Activated T-helper 1 cell treated with anti-CD3 and anti-CD28 coated beads, Interleukin-12 subunit alpha, Interleukin-12 subunit beta, Interleukin-2, Interleukin-4 antibody, amounts not matched to agents 30 ng/mL and 10 ng/mL and 1 ng/mL, durations not matched to agents 14 hours and 24 hours and 36 hours (primary cell): ENCODE measurements at places on chromosomes 3 and 15. TPM values are rescaled to one million over a fixed set of nuclear protein-coding genes. Genes with fewer than 3 reads are reported as not detected.

The LYZL4 gene
- total RNA-seq = not detected in 2 replicates

- no peak for DNase-seq
Measured at GRCh38 chr3:13509059-13509815, 29.1 kb downstream of the HDAC11 start.

DNA sequence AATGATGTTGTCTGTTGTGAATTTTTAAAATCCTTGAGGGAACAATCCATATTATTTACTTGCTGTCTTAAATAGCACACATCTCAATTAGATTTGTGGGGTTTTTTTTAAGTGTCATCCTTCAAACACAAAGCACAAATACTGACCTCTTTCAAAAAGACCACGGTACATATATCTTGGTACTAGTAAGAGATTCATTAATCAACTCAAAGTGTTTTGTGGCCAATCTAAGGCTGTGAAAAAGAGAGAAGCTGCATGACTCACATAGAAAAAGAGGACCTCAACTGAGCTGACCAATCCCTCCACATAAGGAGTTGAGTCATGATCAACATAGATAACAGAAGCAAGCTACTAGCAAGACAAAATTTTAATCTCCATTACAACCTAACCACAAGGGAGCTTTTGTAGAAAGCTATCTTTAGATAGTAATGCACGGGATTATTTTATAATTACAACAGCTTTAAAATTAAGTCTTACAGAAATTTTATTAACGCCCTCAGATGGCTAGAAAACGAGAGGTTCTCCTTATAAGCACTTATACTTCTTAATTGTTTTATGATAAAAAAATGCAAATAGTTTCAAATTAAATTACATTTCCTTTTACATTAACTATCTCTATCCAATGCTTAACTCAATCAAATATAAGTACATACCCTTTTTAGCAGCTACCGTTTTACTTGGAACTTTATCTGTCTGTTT is 60.5 kb downstream of the TOP2B start:
- no peak for DNase-seq

DNA sequence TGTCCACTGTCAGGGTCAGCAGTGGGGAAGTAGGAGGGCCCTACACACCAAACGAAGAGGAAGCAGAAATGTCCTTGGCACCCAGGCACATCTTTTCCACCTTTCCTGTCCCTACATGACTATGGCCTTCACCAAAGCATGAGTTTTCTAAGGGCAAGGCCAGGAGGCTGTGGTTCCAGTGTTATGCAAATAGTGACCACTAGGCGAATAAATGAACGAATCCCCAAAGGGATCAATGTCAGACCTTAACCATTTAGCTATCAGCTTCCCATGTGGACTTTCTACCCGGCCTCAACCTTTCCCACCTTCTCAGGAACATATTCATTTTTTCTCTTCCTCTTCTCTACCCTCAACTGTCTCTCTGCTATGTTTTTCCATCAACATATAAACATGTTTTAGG is 63.1 kb downstream of the NTRK3 start:
- no peak for DNase-seq

- DNase-seq = no peak
Measured at GRCh38 chr15:66852064-66852905, 150.2 kb downstream of the SMAD6 start.

- no peak for DNase-seq
Measured at GRCh38 chr3:69494185-69494584, 108.3 kb upstream of the FRMD4B start.
